ENCODE measurements at places on chromosomes 12 and 14.

DNA sequence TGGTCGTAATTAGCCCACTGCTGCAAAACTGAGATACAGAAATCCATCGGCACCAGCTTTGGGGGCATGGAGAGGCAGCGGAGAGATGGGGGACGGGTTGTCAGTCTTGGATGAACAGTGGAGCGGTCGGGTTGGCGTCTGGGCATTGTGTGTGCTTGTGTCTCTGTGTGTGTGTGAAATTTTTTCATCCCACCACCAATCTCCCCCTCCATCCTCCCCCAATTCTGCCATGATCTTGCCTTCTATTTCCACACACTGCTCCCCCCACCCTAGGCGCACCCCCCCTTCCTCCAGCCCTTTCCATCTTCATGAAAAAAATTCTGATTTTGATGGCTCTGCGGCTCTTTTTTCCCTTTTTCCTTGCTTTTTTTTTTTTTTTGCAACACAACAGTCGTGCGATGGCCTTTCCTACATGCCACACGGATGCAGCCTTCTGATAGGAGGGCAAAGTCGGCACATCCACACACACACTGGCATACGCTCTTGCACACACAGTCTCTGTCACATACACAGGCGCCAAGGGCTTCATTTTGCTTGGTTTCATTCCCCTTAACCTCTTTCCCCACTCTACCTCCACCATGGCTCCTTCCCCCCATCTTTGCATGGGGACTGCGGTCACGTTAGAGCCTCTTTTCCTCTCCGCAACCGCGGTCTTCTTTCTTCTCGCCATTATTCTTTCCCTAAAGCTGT is 3.3 kb downstream of the NRXN3 start:
- no peak for DNase-seq

GRCh38 chr12:120090206-120090605 is 26.3 kb downstream of the RAB35 start:
- DNase-seq, result no peak

GRCh38 chr12:29191267-29191850 is 42.3 kb downstream of the FAR2 start:
- DNase-seq, result no peak

- DNase-seq, result no peak
Measured at GRCh38 chr12:59179231-59179630, 258.9 kb upstream of the LRIG3 start.

DNA sequence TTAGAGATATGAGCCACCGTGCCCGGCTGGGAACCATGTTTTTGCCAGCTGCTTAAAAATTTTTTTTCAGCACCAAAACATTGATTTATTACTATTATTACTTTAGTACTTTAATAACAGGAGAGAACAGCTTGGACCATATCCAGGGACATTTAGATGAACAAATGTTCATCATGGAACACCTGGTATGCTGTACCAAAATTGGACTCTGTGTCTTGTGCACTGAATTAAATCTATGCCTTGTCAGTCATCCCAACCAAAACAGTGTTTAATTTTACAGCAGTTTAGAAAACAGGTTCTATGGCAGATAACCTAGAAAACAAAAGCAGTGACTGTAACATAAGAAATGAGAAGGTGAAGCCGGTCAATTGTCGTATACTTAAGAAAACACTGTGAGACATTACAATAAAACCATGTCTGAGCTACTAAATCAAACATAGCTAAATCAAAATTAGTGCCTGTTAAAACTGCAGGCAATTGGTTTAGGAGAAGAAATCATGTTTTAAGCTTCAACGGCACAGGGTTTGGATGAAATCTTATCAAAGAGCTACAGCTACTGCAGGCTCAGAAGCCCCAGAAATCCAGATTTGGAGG is 58.2 kb upstream of the PYGL start:
- no peak for DNase-seq

Data from Caco-2 (cell line).